WTC11 (cell line): ENCODE measurements at places on chromosomes 3 and 15. TPM values are rescaled to one million over a fixed set of nuclear protein-coding genes. Genes with fewer than 3 reads are reported as not detected.

WDR72 gene
- total RNA-seq = 8.6 to 8.7 TPM (median 8.6 TPM) in 3 replicates

STRA6 gene
- 20.1 to 23.2 TPM (median 21.7 TPM) in 3 replicates for total RNA-seq

CYP1A2 gene
- total RNA-seq = 0.07 TPM in 1 of 3 replicates, not detected in the others

ISL2 gene
- 0.18 to 0.37 TPM (median 0.24 TPM) in 3 replicates for total RNA-seq

SLCO2A1 gene
- 2.3 to 3.3 TPM (median 3.3 TPM) in 3 replicates for total RNA-seq

FYCO1 gene
- total RNA-seq = 12.1 to 13.9 TPM (median 12.8 TPM) in 3 replicates

MED12L gene
- total RNA-seq = 22.3 to 27.4 TPM (median 25.2 TPM) in 3 replicates

GHSR gene
- not detected in 3 replicates for total RNA-seq

STAC gene
- 5.5 to 6.4 TPM (median 5.6 TPM) in 3 replicates for total RNA-seq

HOMER2 gene
- 11.7 to 17.4 TPM (median 12.1 TPM) in 3 replicates for total RNA-seq

ADPRH gene
- 3.6 to 4.3 TPM (median 4.1 TPM) in 3 replicates for total RNA-seq

SLC28A2 gene
- 0.20 TPM in 1 of 3 replicates, not detected in the others for total RNA-seq

LARP6 gene
- total RNA-seq = 14.7 to 17.5 TPM (median 15.2 TPM) in 3 replicates

FSIP1 gene
- total RNA-seq = 0.55 to 0.61 TPM (median 0.60 TPM) in 3 replicates

TNNC1 gene
- 4.3 to 5.7 TPM (median 5.6 TPM) in 3 replicates for total RNA-seq

ALDH1L1 gene
- total RNA-seq = 0.78 to 2.0 TPM (median 1.2 TPM) in 3 replicates

CASR gene
- 0.16 to 0.24 TPM (median 0.21 TPM) in 3 replicates for total RNA-seq

AQP9 gene
- total RNA-seq = 0.07 to 0.14 TPM in 2 of 3 replicates, not detected in the other

ERC2 gene
- total RNA-seq = 18.6 to 23.5 TPM (median 18.8 TPM) in 3 replicates

FBXO40 gene
- 0.04 to 0.09 TPM (median 0.07 TPM) in 3 replicates for total RNA-seq

GOLGA8O gene
- total RNA-seq = not detected in 3 replicates

ERICH6 gene
- total RNA-seq = 0.26 to 0.30 TPM in 2 of 3 replicates, not detected in the other

PLCB2 gene
- total RNA-seq = 14.2 to 18.5 TPM (median 15.2 TPM) in 3 replicates

CACNA2D3 gene
- total RNA-seq = 4.0 to 5.0 TPM (median 4.9 TPM) in 3 replicates

NOX5 gene
- not detected in 3 replicates for total RNA-seq

APOD gene
- 0.18 TPM in 1 of 3 replicates, not detected in the others for total RNA-seq

CTXND1 gene
- total RNA-seq = 0.04 to 0.05 TPM in 2 of 3 replicates, not detected in the other
